ENCODE measurements at places on chromosomes 3 and 15. TPM values are rescaled to one million over a fixed set of nuclear protein-coding genes. Genes with fewer than 3 reads are reported as not detected.

The CCDC191 gene
- 2.9 TPM for total RNA-seq

DNA sequence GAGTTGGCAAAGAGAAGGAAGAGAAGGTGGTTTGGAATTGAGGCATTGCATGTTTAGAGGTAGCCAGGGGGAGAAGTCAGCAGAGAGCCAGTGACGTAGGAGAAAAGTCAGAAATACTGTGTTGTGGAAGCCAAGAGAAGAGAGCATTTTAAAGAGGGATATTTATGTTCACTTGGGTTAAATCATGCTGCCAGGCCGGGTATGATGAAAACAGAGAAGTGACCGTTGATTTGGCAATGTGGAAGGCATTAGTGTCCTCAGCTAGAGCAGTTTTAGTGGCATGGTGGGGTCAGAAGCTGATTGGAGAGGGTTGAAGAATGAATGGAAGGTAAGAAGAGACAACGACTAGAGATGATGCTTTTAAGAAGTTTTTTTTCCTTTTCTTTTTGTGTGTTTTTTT, 24.5 kb downstream of the RASA2 start:
- no peak for DNase-seq

GRCh38 chr3:129827765-129828164, 65.7 kb downstream of the TMCC1 start:
- peak; percentile 45 for DNase-seq

DNA sequence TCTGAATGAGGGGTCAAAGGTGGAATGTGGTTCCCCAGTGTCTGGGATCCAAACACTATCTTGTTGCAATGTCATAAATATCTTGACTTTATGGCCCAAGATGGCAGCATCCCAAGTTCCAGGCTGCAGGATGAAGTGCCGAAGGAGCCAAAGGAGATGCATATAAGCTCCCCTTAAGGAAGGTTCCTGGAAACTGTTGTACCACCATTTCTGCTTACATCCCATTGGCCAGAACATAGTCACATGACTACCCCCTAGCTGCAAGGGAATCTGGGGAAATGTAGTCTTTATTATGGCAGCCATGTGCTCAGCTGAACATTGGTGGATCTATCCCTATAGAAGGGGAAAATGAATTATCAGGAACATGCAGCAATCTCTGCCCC, 54.3 kb downstream of the BDH1 start:
- no peak for DNase-seq

- DNase-seq: no peak
Measured at GRCh38 chr3:135213822-135214221, 418.8 kb downstream of the EPHB1 start.

DNA sequence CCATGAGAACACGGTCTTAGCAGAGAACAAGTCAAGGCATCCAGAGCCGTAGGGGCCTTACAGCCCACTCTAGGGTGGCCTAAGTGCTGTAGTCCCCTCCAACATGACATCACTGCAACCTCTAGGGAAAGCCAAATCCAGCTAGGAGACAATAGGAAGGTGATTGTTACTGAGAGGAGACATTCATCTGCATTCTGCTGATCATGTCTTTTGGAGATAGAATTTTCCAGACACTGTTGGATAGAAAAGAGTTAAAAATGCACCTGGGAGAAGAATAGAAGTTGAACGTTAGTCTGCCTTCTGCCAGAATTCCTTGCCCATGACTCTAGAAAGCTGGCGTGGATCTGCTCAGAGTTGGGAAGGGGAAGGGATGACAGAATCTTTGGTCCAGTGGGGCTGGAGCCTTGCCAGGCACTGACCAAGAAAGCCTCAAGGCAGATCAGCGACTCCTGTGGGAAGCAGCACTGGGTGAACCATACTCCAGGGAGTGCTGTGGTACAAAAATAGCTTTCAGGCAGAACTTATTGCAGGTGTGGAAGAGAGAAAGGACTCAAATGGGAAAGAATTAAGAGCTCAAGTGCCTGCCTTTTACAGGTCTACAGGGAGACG, 44.8 kb upstream of the RAF1 start:
- DNase-seq: no peak

DNA sequence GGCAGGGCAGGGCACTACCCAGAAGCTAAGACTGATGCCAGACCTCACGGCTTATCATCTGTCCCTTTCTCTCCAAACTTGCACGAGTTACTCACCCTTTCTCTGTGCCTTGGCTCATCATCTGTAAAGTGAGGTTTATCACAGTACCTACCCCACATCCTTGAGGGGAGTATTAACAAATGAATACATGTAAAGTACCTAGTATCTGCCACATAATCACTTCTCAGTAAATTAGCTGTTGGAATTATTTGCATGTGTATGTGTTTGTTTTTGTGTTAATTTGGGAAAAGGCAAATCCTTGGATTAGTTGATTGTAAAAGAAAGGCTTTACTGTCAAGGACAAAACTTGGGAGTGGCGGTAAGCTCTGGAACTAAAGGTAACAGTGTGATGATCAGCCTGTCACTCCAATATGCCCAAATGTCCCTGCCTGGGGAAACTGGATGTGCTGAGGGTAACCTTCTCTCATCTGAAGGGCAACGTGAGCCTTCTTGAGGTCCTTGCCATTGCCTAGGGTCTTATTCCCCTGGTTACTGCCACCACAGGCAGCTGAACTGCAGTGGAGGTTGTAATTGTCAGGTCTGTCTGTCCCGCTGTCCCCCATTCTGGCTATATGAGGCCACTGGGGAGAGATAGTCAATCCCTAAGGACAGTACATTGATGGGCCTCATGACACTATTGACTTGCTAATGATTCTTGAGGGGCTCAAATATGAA, 269.4 kb downstream of the CLSTN2 start:
- no peak for DNase-seq

DNA sequence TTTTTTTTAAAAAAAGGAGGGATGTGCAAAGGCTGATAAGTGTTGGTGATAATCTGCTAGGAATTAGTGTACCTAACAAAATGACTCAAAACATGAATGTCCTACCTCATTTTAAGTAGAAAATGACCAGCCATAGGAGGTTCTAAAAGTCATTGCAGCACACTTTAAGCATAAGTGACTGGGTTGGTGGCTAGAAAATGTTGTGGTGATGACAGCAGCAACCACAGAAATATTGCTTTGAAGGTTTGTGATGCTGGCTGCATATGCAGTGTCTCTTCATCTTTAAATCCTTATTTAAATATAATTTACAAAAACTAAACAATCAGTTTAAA, 55.2 kb downstream of the CMSS1 start:
- peak; percentile 31 for DNase-seq

- no peak for DNase-seq
Measured at GRCh38 chr15:38195191-38195901, 57.3 kb upstream of the SPRED1 start.

- DNase-seq: no peak
Measured at GRCh38 chr15:55960946-55961345, 32.5 kb downstream of the NEDD4 start.
